Stimulated activated CD8-positive, alpha-beta memory T cell treated with anti-CD3 and anti-CD28 coated beads, Interleukin-7, amount 100 ng/mL, for 1 hour (primary cell): ENCODE measurements at places on chromosomes 5 and 9.
A peak's percentile ranks its signal among the peaks of the same experiment; 100 is the strongest.

GRCh38 chr5:172093559-172093958 is 87.1 kb upstream of the FBXW11 start:
- no peak for DNase-seq

DNA sequence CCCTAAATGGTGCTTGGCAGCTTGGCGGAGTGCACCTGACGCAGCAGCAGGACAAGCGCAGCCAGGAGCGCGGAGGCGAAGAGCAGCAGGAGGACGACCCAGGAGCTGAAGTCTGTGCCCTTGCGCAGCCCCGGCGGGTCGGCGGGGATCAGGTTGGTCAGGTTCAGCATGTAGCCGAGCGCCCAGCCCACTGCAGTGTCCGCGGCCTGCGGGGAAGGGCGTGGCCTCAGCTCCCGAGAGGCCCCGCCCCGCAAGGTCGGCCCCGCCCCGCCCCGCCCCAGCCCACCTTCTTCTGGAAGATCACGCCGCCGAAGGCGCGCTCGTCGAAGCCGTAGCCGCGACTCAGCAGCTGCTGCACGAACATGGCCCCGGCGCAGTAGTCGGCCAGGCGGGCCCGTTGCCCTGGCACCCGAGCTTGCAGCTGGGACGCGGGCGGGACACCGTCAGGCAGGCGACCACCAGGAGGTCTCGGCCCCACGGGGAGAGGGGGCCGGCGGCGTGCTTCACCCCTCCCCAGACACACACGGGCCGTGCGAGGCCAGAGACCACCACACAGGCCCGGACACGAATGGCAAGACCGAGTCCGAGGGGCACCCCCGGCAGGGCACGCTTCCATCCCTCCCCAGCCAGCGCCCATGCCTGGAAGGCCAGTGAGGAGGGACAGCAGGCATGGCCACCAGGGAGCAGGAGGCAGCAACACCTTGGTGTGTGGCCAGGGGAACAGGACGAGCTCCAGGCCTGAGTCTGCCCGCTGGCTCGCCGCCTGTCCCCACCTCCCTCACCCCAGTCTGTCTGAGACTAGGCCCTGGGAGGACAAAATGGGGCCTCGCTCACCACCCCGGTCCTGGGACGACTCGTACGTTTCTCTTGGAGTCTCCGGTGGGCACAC is 2.9 kb upstream of the NPDC1 start:
- DNase-seq: no peak

DNA sequence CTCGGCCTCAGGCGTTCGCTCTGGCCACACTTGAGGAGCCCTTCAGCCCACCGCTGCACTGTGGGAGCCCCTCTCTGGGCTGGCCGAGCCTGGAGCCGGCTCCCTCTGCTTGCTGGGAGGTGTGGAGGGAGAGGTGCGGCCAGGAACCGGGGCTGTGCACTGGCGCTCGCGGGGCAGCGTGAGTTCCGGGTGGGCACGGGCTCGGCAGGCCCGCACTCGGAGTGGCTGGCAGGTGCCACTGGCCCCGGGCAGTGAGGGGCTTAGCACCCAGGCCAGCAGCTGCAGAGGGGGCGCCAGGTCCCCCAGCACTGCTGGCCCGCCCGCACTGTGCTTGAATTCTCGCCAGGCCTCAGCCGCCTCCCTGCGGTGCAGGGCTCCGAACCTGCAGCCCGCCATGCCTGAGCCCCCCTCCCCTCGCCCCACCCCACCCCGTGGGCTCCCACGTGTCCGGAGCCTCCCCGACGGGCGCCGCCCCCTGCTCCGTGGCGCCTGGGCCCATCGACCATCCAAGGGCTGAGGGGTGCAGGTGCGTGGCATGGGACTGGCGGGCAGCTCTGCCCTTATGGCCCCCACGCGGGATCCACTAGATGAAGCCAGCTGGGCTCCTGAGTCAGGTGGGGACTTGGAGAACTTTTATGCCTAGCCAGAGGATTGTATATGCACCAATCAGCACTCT is 138.2 kb downstream of the PDZD2 start:
- no peak for DNase-seq

GRCh38 chr5:139964266-139964993 is 78.7 kb downstream of the NRG2 start:
- DNase-seq: no peak

DNA sequence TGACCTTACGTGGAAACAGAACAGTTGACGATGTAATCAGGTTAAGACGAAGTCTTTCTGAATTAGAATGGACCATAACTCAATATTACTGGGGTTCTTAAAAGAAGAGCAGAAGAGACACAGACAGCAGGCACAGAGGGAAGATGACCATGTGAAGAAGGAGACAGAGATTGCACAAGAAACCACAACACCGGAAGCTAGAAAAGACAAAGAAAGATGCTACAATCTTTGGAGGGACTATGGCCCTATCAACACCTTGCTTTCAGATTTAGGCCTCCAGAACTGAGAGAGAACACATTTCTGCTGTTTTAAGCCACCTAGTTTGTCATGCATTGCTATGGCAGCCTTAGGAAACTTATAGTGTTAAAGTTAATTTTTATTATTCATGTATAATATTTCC is 27.1 kb downstream of the CDH9 start:
- no peak for DNase-seq

DNA sequence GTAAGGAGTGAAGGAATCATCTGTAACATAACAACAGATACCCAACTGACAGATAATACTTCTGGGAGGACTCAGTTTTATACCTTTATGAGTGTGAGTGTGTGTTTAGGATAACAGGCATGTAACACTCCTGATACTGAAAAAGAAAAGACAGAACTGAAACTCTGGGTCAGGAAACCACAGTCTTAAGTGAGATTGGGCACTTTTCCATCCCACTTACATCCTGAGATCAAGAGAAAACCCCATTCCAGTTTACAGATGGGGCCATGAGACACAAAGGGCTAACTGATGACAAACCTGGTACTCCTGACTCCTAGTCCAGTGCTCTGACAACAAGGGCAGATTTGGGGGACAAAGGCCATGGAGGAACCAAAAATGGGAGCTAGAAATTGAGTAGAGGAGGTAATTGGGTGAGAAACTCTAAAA is 18.0 kb downstream of the IL5 start:
- no peak for DNase-seq

- DNase-seq: no peak
These were observed 25.6 kb downstream of the PDZD2 start for GRCh38 chr5:31664566-31664965.

DNA sequence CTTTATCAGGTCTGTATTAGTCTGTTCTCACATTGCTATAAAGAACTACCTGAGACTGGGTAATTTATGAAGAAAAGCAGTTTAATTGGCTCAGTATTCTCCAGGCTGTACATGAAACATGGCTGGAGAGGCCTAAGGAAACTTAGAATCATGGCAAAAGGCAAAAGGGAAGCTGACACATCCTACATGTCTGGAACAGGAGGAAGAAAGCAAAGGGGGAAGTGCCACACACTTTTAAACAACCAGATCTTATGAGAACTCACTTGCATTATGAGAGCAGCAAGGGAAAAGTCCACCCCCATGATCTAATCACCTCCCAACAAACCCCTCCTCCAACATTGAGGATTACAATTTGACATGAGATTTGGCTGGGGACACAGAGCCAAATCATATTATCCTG is 132.1 kb downstream of the PCSK1 start:
- no peak for DNase-seq

- DNase-seq: no peak
These were observed 18.0 kb downstream of the AMBP start for GRCh38 chr9:114060070-114060469.

- no peak for DNase-seq
These were observed 26.8 kb downstream of the NIPAL4 start for GRCh38 chr5:157486861-157487260.

DNA sequence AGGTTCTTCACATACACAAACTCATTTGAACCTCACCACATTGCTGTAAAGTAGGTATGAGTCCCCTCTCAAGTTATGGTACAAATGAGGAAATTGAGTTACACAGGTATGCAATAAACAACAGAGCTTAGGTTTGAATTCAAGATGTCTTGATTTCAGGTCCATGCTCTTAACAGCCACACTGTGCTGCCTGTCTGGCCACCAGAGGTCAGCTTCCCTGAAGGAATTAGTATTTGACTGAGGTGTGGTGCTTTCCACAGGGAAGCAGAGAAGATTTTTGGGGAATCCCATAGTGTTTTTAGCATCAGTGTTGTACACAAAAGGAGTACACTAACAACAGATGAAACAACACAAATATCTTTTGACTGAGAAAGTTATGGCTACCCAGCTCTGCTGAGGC is 94.4 kb upstream of the ITGA1 start:
- no peak for DNase-seq

DNA sequence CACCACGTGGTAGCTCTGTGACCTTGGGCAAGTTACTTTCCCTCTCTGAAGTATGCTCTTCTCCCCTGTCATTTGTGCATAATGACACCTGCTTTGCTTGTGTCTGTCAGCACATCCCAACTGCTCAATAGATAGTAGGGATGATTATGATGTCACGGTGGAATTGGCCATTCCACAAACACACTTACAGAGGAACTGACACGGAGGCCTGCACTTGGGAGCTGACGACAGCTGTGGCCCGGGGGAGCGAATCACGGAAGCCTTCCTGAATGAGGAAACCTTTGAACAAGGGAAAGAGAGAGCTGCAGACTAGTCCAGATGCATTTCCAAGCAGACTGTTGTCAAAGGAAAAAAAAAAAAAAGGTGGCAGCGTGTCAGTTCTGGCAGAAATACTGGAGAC is 21.0 kb downstream of the TLX3 start:
- DNase-seq: no peak

DNA sequence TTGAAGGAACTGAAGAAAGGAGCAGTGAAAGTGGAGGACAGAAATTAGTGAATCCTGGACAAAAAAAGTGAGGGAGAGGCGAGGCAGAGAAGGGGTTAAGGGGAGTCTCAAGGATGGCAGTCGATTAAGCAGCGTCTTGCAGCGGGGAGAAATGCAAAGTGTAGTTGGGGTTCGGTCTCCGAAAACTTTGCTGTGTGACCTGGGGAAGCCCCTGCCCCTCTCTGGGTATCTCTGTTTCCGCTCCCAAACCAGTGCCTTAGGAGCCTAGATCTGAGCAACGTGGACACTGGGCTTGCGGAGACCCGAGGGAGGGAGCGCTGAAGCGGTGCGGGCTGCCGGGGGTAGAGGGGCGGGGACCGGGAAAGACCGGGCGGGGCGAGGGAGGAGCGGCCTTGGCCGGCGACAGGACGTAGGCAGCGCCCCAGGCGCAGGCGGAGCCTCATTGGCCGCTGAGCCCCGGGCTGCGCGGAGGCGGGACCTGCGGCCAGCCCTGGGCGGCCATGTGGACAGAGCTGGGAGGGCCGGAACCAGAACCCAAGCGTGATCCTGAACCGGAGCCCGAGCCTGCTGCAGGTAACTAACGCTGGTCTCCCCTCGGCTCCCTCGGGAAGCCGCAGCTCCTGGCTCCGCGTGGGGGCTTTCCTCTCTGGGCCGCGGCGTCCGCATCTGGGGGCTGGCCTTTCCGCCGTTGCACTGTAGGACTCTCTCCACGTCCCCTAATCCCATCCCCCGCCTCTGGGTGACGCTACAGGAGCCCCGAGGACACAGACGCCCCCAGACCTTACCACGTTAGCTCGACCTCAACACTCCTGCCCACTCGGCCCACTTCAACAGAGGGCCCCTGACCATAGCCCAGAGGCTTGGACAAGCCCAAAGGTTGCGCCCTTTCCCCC is at the start of gene ALDH1B1:
TSS of gene ALDH1B1 (plus strand) at position 468 of the 893 bp plus-strand sequence. CDS start 3,047 bp downstream, outside the sequence.
- DNase-seq: peak; percentile 48

- DNase-seq: no peak
These were observed 24.8 kb downstream of the PLPP1 start for GRCh38 chr5:55509796-55510522.

GRCh38 chr5:137236849-137237507 is 262.1 kb downstream of the SPOCK1 start:
- no peak for DNase-seq

GRCh38 chr5:14246350-14247053 is 103.4 kb downstream of the TRIO start:
- no peak for DNase-seq

GRCh38 chr5:82673057-82673809 is 395.1 kb upstream of the RPS23 start:
- DNase-seq: no peak

- no peak for DNase-seq
These were observed 171.0 kb downstream of the DAB2IP start for GRCh38 chr9:121822093-121823085.

GRCh38 chr5:39772307-39772706 is 347.5 kb upstream of the DAB2 start:
- no peak for DNase-seq

DNA sequence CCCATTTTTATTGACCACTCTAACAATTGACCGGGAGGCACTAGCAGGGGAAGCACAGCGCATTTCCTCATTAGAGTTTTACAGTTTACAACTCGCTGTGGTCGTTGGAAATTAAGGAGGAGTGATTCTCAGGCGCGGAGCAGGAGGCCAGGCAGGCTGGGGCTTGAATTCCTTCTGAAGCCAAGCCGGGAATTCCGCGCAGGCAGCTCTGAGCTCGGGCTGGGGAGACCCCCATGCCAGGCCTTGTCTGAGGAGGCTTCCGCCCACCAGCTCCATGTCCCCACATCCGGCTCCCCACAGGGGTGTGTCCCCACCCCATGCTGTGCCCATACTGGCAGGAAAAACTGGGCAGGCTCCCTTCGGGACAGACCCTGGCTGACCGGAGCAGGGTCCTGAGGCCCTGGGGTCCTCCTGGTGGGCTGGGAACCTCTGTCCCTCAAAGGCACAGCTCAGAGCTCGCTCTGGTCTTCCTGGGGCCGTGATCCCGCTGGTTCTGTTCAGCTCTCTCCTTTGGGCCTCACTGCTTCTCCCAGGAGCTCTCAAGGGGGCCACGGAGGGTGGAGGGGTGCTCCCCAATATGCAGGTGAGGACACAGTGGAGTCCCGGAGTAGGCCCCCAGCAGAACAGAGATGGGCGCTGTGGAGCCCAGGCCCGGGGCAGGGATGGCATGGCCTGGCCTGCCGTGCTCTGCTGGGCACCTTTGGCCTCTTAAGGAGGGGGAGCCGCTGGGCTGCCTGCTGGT is 1.3 kb upstream of the NRARP start:
- DNase-seq: no peak

DNA sequence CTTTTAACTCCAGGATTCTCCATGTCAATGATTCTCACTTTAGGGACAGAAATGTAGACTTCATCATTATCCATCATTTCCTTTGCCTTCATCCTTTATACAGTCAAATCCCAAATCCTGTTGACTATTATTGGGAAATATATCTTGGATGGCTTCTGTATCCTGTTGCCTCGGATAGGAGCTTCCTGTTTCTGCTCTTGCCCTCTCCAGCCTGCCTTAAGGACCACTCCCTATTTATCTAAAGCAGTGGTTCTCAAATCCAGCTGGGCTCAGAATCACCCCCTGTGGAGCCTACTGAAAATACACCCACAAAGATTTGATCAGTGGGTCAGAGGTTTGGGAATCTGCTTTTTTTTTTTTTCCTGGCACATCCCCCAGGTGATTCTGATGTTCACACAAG is 8.5 kb downstream of the AFAP1L1 start:
- DNase-seq: no peak

DNA sequence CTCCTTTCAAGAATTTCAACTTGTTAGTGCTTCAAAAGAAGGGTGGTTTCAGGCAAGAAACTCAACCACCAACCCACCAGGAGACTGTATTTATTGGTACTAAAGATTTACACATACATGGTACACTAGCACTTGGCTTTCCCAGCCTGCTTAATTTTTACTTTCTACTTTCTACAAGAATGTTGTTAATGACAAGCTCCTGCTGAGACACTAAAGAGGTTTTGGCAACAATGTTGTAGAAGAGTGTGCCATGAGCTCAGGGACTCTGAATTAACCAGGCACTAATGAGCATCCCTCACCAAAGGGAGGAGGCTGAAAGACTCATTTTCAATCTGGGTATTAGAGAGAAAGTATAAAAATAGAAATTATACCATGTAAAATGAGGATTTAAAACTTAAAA is 195.0 kb downstream of the KIAA0825 start:
- DNase-seq: no peak
